ENCODE measurements at places on chromosomes 7 and 10.
A peak's percentile ranks its signal among the peaks of the same experiment; 100 is the strongest.

GRCh38 chr7:109295158-109295557, 725.5 kb downstream of the DNAJB9 start:
- DNase-seq, result no peak

- DNase-seq, result no peak
Measured at GRCh38 chr7:112061051-112061450, 145.1 kb downstream of the DOCK4 start.

GRCh38 chr7:123734498-123734897, 14.3 kb downstream of the WASL start:
- DNase-seq, result no peak

- no peak for DNase-seq
Measured at GRCh38 chr7:98227939-98228338, 16.7 kb downstream of the BHLHA15 start.

GRCh38 chr10:69505636-69506318, 54.5 kb downstream of the TSPAN15 start:
- DNase-seq, result no peak

- DNase-seq, result peak; percentile 16
Measured at GRCh38 chr10:5752301-5752871, 60.8 kb downstream of the GDI2 start.

- no peak for DNase-seq
Measured at GRCh38 chr10:11863353-11864109, 40.4 kb downstream of the PROSER2 start.

DNA sequence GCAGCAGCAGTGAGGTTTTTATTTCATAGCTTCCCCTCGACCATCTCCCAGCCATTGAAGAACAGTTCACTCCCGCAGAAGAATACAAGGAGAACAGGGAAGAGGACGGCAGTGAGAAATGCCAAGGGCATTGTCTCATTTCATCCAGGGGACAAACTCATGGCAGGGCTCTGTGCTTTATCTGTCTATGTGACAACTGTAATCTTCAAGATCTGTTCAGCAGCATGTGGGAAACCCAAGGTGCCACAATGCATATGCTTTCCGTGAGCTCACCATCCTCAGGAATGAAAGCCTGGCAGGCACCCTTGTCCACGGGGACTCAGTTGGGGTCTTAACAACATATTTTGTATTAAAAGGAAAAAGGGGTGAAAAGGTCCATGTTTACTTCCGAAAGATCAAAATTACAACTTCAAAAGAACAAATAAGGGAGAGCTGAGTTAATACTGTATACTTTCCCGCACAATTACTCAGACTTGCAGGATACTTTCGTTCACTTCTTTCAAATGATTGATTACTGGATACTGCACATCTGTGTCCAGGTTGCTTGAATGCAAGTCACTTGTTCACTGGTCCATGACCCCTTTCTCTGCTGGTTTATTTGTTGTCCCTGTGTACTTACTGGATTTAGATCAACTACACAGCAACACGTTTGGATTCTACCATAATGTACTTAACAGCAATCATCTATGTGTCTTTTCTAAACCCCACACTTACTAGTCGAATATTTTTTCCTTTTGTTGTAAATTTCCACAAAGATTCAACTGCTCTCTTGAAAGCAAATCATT, 90.1 kb upstream of the ATP6V0A4 start:
- DNase-seq, result no peak

DNA sequence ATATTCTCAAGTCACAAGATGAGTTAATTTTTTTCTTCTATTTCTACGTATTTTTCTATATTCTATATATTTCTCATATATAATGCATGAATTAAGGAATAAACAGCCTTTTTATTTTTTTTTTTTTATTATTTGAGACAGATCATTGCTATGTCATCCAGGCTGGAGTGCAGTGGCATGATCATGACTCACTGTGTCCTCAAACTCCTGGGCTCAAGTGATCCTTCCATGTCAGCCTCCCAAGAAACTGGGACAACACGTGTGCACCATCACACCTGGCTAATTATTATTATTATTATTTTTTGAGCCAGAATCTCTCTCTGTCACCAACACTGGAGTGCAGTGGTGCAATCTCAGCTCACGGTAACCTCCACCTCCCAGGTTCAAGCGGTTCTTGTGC, 1.5 kb downstream of the CLDN12 start:
- DNase-seq, result no peak

- DNase-seq, result no peak
Measured at GRCh38 chr7:106629516-106629915, 31.4 kb downstream of the CCDC71L start.

DNA sequence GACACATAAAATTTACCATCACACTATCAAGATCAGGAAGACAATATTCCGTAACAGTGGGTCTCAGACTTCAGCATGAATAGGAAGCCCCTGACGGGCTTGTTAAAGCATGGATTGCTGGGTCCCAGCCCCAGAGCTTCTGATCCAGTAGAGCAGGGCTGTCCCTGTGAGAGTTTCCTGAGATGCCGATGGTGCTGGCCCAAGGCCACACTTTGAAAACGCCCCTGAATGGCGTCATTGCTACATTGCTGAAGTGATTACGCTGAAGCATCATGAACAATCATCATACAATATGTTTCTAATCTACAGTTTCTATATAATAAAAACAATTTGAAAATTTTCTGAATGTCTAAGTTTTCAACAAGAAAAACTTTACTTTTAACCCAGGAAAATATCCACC, 38.0 kb upstream of the TMEM72 start:
- no peak for DNase-seq

- DNase-seq, result peak; percentile 52
Measured at GRCh38 chr7:14902589-14903067, at the start of gene DGKB. TSS of gene DGKB (minus strand) at chr7:14902751.

GRCh38 chr10:69895759-69896158, 94.1 kb downstream of the COL13A1 start:
- no peak for DNase-seq

GRCh38 chr10:75202321-75203045, 8.1 kb upstream of the VDAC2 start:
- no peak for DNase-seq

DNA sequence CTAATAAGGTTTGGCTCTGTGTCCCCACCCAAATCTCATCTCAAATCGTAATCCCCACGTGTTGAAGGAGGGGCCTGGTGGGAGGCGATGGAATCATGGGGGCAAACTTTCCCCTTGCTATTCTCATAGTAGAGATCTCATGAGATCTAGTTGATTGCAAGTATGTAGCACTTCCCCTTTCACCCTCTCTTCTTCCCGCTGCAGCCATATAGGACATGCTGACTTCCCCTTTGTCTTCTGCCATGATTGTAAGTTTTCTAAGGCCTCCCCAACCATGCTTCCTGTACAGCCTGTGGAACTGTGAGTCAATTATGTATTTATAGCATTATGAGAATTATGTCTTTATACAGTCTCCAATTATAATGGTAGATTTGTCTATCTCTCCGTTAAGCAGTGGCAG, 594.5 kb downstream of the ACTR3B start:
- no peak for DNase-seq

DNA sequence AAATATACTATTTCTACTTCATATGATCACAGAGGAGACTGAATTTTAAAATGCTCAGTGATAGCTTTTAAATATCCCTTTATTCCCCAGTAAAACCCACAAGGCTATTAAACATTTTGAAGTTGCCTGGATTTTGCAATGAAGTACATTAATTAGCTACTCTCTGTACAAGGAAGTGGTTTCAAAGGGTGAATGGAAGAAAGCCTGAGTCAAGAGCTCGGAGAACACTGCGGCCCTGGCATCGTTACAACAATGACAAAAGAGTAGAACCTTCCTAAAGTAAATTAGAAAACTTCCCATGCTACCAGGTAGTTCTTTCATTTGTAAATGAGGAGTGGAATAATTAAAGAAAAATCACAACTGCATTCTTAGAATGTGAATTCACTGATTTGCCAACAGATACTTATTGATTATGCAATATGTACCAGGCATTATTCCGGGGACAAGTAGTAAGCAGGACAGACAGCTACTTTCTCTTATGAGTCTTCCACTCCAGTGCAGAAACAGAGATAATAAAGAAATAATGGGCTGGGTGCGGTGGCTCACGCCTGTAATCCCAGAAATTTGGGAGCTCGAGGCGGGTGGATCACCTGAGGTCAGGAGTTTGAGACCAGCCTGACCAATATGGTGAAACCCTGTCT, 63.0 kb downstream of the ZNF22 start:
- no peak for DNase-seq

DNA sequence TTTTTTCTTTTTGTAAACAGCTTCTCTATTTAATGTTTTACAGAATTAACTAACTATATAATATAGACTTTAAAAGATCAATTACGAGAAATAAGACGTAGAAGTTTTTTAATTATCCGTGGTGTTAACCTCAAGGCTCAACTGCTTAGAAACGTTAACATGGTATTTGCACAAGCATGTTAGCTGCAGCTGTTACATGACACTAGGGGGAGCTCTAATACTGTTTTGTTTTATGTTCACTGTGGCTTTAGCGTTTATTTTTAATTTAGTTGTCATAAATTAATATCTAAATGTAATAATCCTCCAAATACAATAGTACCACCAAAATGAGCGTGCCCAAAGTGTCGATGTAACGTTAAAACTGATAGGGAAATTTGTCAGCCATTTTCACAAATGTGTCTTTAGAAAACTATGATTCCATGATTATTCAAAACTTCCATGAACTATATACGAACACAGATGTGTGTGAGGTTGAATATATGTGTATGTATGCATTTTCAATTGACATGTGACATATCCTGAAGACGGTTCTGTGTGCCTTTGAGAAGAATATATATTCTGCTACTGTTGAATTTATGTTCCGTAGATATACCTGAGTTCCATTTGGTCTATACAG, 828.8 kb upstream of the MBL2 start:
- DNase-seq, result peak; percentile 8

DNA sequence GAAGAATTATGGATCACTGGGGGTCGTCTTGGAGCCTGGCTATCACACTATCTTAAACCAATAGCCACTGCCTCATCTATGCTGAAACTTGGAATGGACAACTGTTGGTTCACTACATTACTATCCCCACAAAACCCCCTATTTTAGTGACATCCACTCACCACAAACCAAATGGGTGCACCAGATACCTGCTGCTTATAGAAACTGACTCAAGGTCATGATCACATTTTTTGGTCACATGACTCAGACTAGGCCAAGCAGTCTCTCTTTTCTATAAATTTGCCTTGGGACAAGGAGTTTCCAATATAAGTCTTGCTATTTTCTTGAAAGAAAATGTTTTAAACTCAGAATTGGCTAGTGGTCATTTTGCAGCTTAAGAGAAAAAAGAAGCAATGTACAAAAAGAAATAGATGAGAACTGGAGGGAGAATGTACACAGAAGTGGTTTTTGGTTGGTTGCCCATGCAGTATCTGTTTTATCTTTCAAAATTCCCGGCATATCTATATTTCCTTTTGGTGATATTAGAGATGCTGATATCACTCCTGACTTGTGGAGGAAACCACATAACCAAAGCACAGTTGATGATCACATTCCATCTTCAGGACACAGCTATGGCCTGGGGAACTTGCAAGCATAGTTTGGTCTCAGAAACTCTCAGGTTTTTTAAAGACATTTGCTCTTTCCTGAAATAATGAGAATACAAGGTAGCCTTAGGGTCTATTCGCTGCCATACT, 85.2 kb upstream of the CACNA2D1 start:
- no peak for DNase-seq

GRCh38 chr10:78871796-78872195, 197.0 kb upstream of the ZMIZ1 start:
- DNase-seq, result no peak

GRCh38 chr7:108417926-108418325, 38.3 kb downstream of the NRCAM start:
- DNase-seq, result no peak

DNA sequence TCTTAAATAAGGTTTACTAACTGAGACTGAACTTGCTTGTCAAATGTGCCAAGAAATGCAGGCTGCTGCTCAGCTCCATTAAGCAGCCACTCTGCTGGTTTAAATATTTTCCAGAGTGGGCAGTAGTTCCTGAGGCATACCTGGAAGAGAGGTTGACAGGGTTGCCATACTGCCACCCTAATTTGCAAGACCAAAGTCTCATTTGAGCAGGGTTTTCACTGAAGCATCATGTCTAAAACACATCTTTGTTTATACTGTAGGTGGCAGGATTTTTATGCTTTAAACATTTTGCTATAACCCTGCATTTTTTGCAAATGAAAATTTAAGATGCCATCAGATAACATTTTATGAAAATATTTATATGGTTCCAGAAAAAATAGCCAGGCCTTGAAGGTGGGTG, 618.0 kb upstream of the LRRTM3 start:
- DNase-seq, result no peak

- no peak for DNase-seq
Measured at GRCh38 chr10:50400694-50401093, 149.4 kb upstream of the ASAH2 start.
